ENCODE measurements at places on chromosomes 5 and 9. TPM values are rescaled to one million over a fixed set of nuclear protein-coding genes. Genes with fewer than 3 reads are reported as not detected.

Gene TMEM232
- 1.3 TPM for total RNA-seq

Gene MRPS27
- 88.5 TPM for total RNA-seq

Gene FAM221B
- not detected for total RNA-seq

Gene PRUNE2
- 5.5 TPM for total RNA-seq

Gene ZNF354C
- 6.8 TPM for total RNA-seq

Gene DNAJC25
- total RNA-seq, result 9.9 TPM

Gene TNFAIP8
- 12.1 TPM for total RNA-seq

Gene CCL28
- 1.3 TPM for total RNA-seq

Gene IL31RA
- total RNA-seq, result 0.43 TPM

Gene TLX3
- total RNA-seq, result not detected

Gene PCSK5
- total RNA-seq, result 1.7 TPM

Gene MYOT
- not detected for total RNA-seq

Gene CNTFR
- not detected for total RNA-seq

Gene GABRP
- not detected for total RNA-seq

Gene YTHDC2
- total RNA-seq, result 32.2 TPM

Gene MEIKIN
- total RNA-seq, result not detected

Gene SLC46A2
- total RNA-seq, result not detected

Gene CDH6
- 3.9 TPM for total RNA-seq

Gene PRR16
- total RNA-seq, result 11.6 TPM

Gene SPATA6L
- 0.64 TPM for total RNA-seq

Gene NR5A1
- total RNA-seq, result not detected

Gene CTXN3
- total RNA-seq, result not detected

Gene ANXA1
- total RNA-seq, result 526 TPM

Gene SPATA31A3
- total RNA-seq, result not detected

Gene SPAG8
- total RNA-seq, result 0.86 TPM

Gene ANKRD34B
- total RNA-seq, result not detected
